GM10248 (cell line): ENCODE measurements at places on chromosomes 7 and 10.

DNA sequence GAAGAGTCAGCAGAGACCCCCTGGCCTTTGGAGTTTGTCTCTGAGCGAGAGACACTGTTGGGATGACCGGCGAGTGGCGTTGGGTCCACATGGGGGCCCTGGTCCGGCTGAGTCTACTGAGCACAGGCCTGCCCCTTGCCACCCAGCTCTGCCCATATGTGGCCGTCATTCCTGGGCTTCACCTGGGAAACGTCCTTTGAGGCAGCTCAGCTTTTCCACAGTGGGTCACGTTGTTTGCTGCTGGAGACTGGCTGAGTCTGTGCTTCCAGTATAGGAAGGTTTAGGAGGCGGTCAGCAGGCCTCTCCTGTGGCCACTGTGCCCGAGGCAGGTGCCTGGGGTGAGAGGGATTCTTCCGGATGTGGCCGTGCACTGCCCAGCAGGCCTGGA lies 17.1 kb downstream of the ADAM8 start:
- DNase-seq, result no peak

DNA sequence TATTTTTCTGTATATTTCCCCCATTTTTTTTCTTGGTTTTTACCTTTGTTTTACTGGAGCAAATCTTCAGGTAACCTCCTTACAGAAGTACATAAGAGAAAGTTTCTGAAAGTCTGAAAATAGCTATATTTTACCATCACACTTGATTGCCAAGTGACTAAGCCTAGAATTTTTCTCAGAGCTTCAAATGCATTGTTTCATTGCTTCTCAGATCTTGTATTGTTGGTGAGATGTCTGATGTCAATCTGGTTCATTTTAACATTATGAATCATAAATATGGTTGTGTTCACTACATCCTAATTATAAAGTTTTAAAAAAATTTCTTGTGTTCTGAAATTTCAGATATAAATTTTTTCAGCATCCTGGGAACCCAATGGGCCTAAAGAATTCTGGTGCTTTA lies 228.2 kb downstream of the AHR start:
- no peak for DNase-seq

GRCh38 chr7:148978091-148978490 lies 50.2 kb downstream of the PDIA4 start:
- DNase-seq, result no peak

- no peak for DNase-seq
Measured at GRCh38 chr7:98284335-98285036, 3.0 kb downstream of the BRI3 start.

DNA sequence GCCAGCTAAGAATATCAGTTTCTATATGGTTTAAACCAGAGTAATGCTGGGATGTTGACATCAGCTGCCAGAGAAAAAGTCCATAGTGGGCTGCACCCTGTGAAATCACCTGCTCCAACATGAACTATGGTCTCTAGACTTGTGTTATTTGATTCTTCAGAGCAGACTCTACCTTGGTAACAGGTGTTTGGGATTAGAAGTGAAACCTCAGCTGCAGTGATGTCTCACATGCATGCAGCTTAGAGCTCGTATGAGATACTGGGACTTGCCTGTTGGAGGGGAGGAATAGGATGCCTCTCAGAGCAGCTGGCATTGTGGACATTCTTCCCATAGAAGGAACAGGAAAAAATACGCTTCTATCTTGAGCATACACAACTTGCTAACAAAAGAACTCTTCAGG lies 287.1 kb upstream of the CSTF2T start:
- DNase-seq, result no peak

- peak; percentile 47 for DNase-seq
Measured at GRCh38 chr10:99685597-99685967, 26.3 kb downstream of the ENTPD7 start.

DNA sequence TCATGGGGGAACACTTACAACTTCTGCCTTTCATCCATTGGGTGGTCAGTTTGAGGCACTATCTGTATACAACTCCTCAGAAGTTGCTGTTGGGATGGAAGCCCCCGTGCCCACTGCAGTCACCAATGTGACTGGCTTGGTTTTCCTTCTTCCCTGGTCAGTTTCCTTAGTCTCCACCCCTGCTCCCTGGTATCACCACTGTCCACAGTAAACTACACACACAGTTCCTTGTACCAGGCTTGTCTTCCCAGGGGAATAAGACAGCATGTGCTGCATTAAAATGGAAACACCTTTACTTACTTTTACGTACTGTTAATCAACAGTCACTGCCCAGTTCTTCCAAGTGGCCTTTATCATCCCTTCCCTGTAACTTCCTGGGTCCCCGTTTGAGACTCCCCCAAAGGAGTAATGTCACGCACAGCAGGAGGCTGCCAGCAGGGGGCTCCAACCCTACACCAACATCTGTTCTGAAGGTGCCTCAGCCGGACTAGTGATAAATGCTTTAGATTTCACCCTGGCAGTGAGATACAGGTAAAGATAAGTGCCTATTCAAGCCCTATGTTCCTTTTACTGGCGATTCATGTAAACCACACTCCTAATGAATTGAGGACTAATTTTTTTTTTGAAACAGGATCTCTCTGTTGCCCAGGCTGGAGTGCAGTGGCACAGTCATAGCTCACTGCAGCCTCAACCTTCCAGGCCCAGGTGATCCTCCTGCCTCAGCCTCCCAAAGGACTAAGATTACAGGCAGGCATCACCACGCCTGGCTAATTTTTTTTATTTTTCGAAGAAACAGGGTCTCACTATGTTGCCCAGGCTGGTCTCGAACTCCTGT lies 45.3 kb upstream of the PIK3AP1 start:
- DNase-seq, result peak; percentile 81

GRCh38 chr10:131977323-131978096 lies 4.2 kb downstream of the BNIP3 start:
- DNase-seq, result no peak

DNA sequence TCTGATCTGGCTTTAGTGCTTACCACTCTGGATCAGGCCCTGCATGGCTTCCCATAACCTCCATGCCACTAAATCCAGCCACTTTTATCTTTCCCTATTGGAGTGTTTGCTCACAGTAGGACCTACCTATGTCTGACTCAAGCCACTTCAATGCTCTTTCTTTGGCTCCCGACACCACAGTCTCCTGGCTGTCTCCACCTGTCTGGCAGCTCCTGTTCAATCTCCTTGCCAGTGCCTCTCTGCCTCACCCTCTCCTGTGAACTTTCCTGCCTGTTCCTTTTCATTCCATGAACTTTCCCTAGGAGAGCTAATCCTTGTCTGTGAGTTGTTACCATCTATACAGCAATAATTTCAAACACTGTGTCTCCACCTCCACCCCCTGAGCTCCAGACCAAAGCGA lies 82.6 kb upstream of the UCN3 start:
- no peak for DNase-seq
